ENCODE measurements at places on chromosomes 13 and 19. TPM values are rescaled to one million over a fixed set of nuclear protein-coding genes. Genes with fewer than 3 reads are reported as not detected.

LAIR1 gene
- 0.21 TPM for total RNA-seq

ZNF528 gene
- total RNA-seq, result 0.19 TPM

DAND5 gene
- total RNA-seq, result 0.06 TPM

LILRB3 gene
- 0.30 TPM for total RNA-seq

Measured in A549 treated with dexamethasone at 1 μM for 4 hours (cell line).